ENCODE measurements at places on chromosomes 7 and 10.

DNA sequence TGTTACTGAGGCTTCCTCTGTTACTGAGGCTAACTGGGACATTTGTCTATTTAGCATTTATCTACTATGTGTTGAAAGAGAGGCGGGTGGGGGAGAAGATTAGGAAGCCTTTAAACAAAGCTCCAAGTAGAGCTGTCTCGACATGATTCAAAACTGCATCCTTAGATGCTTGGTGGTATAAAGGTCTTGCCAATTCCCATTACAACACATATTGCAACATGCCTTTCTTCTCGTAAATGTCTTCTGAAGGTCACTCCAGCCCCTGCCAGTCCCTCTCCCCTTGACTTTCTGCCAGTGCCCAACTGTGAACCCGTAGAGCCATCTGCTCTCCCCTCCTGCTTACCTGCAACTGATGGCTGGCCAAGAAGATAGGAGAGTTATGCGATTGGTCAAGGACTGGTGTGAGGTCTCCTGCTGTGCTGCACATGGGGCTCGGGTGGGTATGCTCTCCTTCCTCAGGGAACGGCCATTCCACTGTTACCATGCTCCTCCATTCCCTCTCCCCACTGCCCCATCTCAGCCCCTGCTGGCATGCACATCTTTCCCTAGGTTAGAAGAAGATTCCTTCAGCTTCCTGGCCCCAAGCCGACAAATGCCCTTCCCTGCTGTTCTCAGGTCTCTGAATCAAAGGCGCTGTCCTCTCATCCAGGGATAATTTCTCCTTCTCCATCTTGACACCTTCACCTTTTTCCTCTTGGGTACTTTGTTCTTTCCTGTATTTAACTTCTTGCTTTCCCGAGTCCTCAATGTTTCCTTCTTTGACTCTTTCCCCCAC lies 43.6 kb upstream of the ZNF32 start:
- no peak for DNase-seq

DNA sequence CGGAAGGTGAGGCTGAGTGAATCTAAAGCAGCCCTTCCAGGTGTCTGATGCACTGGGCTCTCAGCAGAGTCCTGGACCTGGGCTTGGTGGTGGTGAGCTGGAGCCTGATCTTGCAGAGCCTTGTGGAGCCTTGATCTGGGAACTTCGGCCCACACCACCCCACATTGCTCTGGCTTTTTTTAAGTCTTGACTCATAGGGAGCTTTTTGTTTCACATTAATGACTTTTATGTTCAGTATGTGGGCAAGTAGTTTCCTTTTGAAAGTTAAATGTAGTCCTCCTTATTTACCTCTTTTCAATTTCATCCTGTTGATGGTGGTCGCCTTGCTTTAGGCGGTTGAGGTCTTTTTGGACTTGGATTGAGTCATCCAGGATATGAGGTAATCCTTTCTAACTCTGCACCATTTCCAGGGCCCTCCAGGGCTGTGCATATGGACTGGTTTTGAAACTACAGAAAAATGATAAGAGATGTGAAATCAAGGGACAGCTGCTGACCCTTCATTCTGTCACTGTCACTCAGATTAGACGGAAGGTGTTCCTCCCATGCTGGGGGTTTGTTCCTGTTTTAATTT lies 2.9 kb upstream of the NRAP start:
- no peak for DNase-seq

DNA sequence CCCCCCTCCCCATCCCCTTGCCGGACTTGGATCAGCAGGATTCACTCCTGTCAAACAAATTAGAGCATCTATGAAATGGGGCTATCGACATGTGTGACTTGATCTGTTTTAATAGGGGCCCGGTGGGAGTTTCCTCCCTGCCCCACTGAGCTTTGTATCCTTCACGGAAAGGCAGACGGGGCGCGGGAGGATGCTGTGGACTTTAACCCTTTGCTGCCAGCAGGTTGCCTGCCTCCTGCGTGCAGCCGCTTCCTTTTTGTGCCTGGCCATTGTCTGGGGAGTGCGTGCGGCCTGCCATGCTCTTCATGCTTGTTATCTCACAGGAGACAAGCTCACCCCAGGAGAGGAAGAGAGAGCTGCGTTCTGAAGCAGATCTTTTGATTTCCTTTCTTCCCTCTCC lies 512.8 kb upstream of the GALNT17 start:
- no peak for DNase-seq

DNA sequence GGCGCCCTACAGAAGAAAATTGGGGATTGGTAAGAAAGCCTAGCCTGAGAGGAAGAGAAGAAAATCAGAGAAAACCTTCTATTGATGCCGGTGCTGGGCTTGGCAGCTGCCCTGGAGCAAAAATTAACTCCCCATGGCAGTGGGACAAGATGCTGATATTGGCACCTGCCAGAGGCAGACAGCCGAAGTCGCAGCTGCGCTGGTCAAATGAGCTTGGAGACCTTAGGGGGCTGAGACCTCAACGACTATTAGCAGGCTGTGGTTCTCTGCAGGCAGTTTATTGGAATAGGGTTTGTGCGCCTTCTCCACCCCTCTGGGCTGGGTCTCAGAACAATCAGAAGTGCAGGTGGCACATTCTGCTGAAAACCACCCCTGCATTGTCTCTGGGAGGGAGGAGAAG lies 213.7 kb downstream of the GFRA1 start:
- no peak for DNase-seq

- no peak for DNase-seq
These were observed 19.1 kb upstream of the DNAAF5 start for GRCh38 chr7:707296-708000.

- DNase-seq, result no peak
These were observed 35.1 kb downstream of the AGR3 start for GRCh38 chr7:16846601-16847165.
